HTR-8/SVneo (cell line): ENCODE measurements at places on chromosomes 5 and 9.

- no peak for DNase-seq
These were observed 73.0 kb downstream of the ENC1 start for GRCh38 chr5:74567411-74567995.

DNA sequence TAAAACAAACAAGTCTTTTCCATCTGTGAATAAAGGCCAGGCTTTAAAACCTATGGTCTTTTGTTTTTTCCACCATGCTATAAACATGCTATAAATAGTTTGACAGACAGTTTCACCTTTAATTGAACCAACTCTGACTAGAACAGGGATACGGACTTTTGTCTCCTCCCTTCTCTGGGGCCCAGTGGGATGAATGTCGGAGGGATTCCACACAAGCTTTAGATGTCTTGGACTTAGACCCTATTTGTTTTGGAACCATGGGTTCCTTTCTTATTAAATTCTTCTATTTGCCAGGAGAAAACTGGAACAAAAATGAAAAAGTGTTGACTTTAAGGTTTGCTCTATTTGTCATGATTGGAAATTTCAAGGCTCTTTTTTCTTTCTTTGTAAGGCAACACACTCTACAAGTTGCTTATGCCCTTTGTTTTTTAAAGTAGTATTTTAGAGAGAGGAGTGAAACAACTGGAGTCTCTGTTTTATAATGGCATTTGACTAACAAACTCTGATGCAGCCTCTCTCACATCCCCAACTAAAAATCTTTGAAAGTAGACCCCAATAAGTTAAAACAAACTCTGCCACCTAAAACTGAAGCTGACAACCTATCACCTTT lies 145.3 kb downstream of the MLLT3 start:
- DNase-seq: no peak

DNA sequence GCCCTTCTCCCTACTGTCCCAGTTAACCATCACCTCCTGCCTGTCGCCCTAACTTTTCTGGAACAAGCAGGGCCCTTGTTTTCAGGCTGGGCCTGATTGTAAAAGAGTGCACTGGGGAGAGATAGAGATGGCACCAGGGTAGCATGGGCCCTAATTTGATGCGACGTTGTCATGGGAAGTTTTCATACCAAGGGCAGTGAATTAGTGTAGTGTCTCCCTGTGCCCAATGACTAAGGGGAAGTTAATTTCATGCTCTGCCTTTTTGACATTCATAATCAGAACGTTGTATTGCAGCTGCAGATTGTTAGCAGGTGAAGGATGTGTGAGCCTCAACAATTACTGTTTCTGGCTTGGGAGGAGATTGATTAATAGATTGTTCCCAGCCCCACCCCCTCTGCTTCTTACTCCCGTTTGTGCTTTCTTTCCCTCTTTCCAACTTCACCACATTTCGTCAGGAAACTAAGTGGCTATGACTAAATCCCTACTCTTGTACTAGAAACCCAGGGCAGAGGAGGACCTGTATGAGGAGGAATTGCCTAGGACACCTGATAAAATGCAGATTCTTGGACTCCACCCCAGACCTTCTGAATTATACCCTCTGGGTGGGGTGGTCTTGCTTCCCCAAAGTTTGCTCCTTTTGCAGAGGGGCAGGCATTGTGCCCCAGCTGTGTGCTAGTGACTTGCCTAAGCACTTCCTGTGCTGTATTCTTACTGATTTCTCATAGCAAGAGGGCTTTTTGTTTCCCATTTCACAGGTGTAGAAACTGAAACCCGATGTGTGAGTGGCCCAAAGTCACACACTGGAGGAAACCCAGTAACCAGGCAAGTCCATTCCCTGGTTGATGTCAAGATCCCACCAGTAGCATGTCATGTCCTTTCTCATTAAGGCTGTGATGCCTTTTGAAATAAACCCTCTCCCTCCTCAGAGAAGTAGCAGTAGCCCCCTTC lies 56.3 kb downstream of the DAB2IP start:
- DNase-seq: no peak

- DNase-seq: peak; percentile 53
These were observed 37.3 kb upstream of the FYB1 start for GRCh38 chr5:39256477-39257235.

- DNase-seq: peak; percentile 92
These were observed at the start of gene ELL2 for GRCh38 chr5:95961617-95962474. Gene ELL2, minus strand, starts transcription at chr5:95961851. Its CDS starts 130 bp downstream, at chr5:95961721.

- DNase-seq: peak; percentile 95
These were observed 36.0 kb downstream of the HMGXB3 start for GRCh38 chr5:150036513-150036912.

DNA sequence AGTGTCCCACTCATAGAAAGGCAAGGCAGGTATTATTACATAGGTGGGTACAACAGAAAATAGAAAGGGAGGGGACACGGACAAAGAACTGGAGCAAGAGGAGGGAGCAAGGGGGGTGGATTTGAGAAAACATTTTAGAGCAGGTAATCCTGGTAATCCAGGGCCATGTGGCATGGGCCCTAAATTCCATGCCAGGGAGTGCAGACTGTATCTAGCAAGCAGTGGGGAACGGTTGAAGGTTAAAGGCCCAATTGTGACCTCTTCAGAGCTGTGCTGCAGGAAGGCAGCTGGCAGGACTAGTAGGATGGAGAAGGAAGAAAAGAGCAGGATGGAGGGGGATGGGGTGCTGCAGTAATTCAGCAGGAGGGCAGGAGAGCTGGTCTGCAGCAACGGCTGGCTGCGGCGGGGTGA lies 75.2 kb downstream of the PDE6A start:
- DNase-seq: no peak

DNA sequence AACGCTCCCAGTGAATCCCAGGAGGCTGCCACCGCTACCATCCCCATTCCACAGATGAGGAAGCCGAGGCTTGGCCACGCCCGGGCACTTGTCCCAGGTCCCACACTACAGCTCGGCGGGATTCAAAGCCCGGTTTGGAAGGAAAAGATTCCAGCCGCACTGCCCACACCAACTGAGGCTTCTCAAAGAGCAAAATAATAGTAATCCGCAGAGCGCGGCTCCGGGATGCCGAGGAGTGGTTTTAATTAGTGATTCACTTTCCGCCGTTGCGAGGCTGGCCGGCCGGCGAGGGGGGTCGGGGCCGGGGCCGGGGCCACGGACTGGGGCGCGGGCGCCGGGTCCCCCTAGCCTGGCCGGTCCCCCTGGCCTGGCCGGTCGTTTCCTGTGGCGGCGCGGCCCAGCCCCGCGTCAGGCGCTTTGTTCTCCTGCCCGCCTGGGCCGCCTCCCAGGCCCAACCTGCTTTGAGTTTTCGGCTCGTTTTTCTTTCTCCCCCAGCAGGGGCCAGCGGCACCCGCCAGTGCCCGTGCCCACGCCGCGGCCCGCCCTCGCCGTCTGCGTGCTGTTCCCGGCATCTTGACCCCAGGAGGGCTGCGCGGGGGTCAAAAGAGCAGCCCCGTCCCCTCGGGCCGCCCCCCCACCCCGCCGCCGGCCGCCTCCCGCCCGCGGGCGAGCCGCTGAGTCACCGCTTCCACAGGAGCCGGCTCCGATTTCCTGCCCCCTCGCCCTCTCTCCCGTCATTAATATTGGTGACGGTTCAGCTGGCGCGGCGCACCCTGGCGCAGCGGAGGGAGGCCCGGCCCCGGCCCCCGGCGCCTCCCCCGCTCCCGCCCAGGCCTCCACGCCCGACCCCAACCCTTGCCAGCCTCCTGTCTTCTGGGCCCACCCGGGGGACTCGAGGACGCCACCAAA lies 31.2 kb downstream of the FGF18 start:
- DNase-seq: peak; percentile 80

DNA sequence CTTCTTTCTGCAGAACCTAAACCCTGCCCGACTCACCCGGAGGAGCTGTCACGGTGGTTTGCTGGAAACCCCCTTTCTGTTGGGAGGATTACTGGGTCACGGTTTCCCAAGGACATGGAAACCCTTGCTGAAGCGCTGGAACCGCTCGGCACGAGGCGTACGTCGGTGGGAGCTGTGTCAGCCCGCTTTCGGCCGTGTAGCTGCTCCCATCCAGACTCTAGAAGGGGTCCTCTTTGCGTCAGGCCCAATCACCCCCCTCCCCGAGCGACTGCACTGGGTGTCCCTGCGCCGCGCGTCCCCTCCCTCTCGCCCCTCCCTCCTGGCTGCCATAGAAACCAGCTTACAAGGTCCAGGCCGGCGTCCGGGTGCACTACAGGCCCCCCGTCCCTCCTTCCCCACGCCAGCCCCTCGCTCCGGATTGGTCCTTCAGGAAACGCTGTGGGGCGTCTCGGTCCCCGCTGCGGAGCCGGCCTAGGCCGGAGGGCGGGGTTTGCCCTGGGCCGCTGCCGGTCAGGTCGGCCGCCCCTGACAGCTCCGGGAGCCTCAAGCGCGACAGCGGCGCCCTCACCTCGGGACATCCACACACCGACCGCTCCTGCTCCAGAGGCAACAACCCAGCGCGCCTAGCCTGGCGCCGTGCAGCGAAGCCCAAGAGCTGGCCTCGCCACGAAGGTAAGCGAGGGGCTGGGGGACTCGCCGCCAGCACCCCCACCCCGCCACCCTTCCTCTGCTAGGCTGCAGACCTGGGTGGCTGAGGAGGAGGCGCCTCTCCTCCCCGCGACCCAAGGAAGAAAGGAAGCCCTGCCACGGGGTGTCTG lies at the start of gene NIM1K:
NIM1K (plus strand) TSS at position 486 of the 818 bp plus-strand sequence. CDS start 53,551 bp downstream, outside the sequence.
- DNase-seq: peak; percentile 60

DNA sequence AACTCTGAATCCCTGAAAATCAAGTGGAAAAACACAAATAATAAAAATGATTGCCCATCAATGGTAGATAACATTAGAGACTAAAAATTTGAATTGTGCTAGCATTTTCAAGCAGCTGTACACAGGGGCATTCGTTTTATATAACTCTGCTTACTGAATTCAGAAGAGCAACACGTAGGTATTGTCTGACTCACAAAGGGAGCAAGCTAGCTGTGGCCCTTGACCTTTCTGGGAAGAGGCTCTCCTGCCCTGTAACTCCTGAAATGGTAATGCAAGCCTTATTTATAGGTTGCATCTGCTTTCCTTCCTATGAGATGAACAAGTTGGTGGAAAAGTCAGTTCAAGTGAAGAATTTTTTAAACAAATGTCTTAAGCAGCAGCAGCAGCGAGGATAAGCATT lies 218.7 kb upstream of the EFNA5 start:
- no peak for DNase-seq

DNA sequence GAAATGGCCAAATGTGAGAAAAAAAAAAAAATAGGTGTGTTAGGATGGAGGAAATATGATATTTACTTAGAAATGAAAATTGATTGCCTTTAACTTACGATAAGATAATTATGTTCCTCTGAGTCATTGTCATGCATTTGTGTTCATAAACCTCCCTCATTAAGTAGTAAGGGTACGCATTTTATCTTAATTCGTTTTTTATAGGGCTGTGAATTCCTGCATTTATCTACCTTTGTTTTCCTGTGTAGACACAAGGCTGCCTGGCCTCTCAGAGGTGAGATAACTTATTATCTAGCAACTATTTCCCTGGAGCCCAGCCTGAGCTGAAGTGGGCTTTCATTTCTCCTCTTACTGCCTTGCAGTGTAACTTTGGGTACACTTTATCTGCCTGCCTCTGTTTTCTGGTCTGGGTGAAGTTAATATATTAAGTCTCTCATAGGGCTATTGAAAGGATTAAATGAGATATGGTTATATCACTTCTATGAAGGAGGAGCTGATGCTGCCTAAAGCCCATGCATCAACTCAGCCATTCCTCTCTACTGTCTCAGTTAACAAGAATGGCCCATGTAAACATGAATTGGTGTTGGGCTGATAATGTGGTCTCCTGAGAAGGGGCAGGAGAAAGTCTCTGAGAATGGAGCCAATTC lies 103.8 kb upstream of the KLF4 start:
- DNase-seq: no peak

GRCh38 chr9:116103976-116104820 lies 49.4 kb upstream of the PAPPA start:
- DNase-seq: no peak

DNA sequence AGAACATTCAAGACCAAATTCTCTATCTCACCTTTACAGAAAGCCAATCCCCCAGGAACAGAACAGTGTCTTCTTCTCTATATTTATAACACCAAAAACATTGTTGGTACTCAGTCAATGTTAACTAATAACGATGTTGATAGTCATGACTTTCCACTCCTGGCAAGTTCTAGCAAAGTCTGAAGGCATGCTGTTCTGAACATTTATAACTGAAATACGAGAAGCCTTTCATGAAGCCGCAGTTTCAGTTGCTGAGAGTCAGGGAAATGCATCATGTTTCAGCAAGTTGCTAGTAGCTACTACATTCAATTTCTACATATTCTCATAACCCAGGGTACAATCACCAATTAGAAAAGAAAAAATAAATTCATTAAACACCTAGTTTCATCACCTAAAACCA lies 301.4 kb downstream of the PDE4D start:
- no peak for DNase-seq

- no peak for DNase-seq
These were observed 70.0 kb downstream of the KLHL3 start for GRCh38 chr5:137665678-137666460.

- DNase-seq: no peak
These were observed 67.0 kb downstream of the ARHGAP26 start for GRCh38 chr5:142837081-142837725.

- DNase-seq: peak; percentile 79
These were observed 41.9 kb upstream of the AGXT2 start for GRCh38 chr5:35089334-35090314.

GRCh38 chr9:128743421-128743820 lies 19.5 kb upstream of the ZDHHC12 start:
- no peak for DNase-seq
